ENCODE measurements at places on chromosomes 3 and 15.

DNA sequence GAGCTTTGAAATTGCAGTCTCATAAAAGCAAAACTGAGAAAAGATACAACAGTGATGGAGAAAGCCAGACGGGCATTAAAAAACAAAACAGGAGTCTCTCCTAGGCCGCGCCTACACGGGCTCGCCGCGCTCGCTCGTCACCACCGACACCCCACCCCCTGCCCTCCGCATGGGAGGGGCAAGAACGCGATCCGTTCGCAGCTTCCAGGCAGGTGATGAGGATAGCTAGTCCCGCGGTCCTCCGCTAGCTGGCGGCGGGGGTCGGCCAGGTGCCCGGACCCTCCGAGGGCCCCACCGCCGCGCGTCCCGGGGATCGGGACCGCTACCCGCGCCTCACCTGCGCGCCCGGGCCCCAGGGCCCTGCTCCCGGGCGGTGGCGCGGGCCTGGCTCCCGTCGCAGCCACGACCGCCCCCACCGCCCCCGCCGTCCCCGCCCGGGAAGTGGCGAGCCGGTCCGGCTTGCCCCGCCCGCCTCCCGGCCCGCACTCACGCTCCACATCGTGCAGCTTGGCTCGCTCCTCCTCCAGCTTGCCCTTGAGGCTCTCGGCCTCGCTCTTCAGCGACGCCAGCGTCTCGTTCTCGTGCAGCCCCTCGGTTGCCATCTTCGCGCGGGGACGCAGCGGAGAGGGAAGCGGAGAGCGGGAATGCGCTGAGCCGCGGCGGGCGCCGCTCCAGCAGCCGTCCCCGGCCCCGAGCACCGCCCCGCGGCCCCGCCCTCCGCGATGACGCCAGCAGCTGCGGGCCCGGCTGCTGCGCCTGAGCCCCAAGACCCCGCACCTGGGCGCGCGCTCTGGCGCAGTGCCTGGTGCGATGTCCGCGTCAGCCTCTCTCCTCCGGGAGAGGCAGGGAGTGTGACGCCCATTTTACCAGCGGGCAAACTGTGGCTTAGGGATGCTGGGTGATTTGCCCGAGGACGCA is 11.7 kb downstream of the GNB5 start:
- DNase-seq = peak; percentile 84

GRCh38 chr15:63870487-63871209 is 36.9 kb upstream of the HERC1 start:
- no peak for DNase-seq

- no peak for DNase-seq
These were observed 107.1 kb downstream of the ATG7 start for GRCh38 chr3:11379238-11379823.

DNA sequence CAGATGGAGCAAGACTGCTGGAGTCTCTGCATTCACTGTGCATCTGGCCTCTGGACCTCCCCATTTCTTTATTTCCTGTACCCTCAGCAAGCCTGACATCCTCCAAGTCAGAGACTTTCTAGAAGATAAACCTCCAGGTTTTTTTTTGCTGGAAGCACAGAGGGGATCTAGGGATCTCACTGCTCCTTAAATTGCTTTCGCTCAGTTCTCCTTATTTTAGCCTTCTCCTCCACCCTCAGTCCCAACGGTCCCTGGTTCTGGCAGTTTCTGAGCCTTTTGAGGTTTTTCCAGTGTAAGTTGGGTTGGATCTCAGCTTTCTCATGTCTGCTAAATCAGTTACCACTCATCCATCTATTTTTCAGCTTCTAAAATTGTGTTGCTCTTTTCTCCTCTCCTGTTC is 22.7 kb upstream of the CHD2 start:
- DNase-seq = no peak

- DNase-seq = no peak
These were observed 213.8 kb upstream of the CBLB start for GRCh38 chr3:106082616-106083015.

DNA sequence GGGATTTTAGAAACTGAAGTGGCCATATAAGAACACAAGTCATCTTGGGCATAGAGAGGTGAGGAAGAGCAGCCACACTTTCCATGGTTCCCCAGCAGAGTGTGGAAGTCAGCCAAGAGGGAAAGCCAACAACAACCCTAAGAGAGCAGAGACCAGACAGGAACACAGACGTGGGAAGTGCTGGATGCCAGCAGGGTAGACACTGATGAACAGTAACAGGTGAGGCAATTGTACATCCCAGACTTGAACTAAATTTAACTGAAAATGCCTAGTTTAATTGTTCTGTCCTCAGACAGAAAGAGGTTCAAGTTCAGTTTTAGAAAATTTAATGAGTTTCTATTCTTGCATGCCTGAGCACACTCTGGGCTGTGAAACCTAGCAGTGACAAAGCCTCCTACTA is 212.1 kb downstream of the ATP8B4 start:
- DNase-seq = no peak

DNA sequence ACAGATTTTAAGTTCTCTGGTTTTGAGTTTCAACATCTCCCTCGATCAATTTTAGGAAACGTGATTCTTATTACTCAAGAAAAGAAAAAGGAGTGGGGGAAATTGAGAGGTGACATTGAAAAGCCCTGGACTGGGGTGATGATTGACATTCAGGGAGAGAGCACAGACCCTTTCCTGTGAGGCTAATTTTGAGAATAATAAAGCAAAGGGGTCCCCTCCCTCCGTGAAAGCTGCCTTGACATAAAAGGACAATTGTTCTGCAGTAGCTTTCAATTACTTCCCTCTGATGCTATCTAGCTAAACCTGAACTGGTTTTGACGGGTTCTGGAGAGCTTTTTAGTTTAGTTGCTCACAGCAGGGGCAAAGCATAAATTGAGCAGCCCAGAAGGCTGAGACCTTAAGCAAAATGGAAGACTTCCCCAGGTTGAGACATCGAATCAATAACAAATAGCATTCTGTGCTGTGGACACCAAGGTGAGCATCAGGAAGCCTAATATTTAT is 14.4 kb upstream of the CMTM8 start:
- no peak for DNase-seq

DNA sequence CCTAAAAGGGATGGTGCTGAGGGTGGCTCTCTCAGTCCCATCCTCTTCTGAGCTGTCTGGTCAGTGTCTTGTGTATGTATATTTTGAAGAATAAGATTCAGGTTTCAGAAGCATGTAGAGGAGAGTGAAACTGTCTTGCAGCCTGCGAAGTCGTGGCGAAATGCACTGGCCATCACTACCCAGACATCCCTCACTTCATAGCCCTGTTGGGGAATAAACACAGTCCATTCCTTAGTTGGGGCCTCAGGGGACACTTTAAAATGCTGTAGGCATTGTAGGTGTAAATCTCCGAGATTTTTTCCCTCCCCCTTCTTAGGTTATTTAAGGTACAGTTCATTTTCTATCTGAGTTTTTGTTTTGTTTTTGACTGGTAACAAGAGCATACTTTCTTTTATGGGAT is 93.8 kb downstream of the DNASE1L3 start:
- no peak for DNase-seq
